ENCODE measurements at places on chromosomes 11 and 22. TPM values are rescaled to one million over a fixed set of nuclear protein-coding genes. Genes with fewer than 3 reads are reported as not detected.

- DNase-seq: no peak
Measured at GRCh38 chr11:109223451-109223850, 198.5 kb upstream of the C11orf87 start.

DNA sequence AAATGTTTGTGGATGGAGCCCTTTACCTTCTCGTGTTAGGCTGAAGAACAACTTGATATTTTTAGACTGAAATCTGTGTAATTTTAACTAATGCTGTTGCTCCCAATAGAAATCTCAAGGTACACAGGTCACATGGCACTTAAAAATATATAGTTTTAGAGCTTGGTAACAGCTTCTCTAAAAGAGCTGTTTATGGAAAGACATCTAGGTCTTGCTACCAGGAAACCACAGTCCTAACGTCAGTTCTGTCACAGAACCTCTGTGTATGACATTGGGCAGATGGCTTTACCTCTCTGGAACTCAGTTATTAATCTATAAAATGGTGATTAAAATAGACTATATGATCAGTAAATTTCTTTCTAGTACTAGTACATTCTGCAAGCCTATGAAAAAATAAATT, 35.4 kb downstream of the PAK1 start:
- no peak for DNase-seq

GRCh38 chr11:1906181-1906580, 13.3 kb upstream of the TNNT3 start:
- peak; percentile 18 for DNase-seq

- DNase-seq: no peak
Measured at GRCh38 chr22:27401321-27401720, 400.2 kb downstream of the MN1 start.

- DNase-seq: no peak
Measured at GRCh38 chr11:110711448-110711775, 825 bp downstream of the ARHGAP20 start.

DNA sequence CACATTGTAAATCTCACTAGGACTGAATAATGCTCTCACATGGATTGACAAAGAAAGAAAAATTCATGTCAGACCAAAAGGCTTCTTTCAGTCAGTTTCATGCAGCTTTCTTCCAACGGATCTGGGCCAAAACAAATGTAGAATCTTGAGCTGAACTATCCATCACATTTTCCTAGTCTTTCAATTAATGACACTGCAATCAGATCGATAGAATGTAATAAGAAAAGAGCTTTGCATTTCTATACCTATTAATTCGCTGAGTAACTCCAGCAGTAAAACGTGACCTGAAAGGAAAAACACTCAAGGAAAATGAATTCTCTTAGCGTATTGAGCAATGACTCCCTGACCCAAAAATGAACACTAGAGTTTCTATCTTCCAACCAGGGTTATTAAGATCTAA, 194.8 kb upstream of the BLID start:
- DNase-seq: no peak

- no peak for DNase-seq
Measured at GRCh38 chr22:24379536-24379935, 47.9 kb upstream of the ADORA2A start.

GRCh38 chr22:26463101-26463661, 20.4 kb downstream of the HPS4 start:
- peak; percentile 58 for DNase-seq

GRCh38 chr11:69010964-69011623, 2.0 kb downstream of the MRGPRF start:
- DNase-seq: peak; percentile 89

- DNase-seq: no peak
Measured at GRCh38 chr11:64290352-64291261, 495 bp upstream of the KCNK4 start.

DNA sequence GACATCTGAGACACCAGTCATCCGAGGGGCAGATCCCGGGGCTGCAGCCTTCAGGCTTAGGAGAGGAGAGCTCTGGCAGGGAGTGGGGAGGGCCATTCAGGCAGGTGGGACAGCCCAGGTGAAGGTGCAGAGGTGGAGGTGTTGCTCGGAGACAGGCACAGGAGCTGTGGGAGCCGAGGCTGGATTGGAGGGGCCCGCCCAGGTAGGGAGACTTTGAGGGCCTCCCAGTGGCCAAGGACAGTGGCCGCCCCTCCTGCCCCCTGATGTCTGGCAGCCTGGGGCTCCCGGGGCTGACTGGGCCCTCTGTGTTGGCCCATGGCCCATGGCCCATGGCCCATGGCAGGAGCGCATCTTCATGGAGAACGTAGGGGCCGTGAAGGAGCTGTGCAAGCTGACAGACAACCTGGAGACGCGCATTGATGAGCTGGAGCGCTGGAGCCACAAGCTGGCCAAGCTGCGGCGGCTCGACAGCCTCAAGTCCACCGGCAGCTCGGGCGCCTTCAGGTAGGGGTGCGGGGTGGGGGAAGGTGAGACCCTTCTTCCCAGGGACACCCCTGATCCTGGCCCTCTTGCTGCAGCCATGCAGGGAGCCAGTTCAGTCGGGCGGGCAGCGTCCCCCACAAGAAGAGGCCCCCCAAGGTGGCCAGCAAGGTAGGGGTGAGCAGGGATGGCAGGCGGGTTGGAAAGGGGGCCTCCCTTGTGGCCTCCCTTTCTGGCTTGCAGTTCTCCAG, 13.3 kb downstream of the TMEM258 start:
- DNase-seq: no peak

GRCh38 chr11:122248939-122249338, 132.9 kb upstream of the BLID start:
- no peak for DNase-seq

DNA sequence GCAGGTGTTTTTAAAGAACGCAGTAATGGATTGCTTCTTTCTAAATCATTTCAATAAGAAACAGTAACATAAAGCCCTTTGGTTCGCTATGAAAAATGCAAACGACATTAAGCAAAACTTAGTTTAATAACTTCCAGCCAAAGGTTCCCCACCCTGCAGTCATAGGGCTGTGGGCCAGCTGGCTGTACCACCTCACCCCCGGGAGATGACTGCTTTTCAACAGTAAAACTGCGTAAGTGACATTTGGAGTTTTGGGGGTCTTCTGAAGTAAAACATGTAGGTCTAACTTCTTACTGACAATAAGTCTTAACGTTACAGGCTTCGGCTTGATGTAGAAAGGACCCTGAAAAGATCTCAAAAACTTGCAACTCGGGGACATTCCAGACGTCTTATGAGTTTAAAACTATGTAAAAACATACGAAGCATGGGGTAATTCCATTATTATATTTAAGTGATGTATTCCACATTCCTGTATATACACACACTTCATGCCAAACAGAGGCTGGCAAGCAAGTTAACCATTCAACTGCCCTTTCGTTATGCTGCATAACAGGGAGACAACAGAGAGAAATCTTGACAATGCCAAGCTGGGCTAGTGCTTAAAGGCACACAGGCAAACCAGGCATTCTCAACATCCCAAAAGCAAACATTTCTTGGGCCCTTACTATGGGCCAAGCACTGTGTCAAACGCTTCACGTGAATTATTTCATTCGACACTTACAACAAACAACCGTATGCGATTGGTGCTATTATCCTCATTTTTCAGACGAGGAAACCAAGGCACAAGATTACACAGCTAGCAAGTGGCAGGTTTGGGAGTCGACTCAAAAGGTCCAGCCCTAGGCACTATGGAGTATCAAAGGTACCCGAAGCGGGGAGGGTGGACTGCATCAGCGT, 1.2 kb downstream of the MRTFA start:
- peak; percentile 30 for DNase-seq

DNA sequence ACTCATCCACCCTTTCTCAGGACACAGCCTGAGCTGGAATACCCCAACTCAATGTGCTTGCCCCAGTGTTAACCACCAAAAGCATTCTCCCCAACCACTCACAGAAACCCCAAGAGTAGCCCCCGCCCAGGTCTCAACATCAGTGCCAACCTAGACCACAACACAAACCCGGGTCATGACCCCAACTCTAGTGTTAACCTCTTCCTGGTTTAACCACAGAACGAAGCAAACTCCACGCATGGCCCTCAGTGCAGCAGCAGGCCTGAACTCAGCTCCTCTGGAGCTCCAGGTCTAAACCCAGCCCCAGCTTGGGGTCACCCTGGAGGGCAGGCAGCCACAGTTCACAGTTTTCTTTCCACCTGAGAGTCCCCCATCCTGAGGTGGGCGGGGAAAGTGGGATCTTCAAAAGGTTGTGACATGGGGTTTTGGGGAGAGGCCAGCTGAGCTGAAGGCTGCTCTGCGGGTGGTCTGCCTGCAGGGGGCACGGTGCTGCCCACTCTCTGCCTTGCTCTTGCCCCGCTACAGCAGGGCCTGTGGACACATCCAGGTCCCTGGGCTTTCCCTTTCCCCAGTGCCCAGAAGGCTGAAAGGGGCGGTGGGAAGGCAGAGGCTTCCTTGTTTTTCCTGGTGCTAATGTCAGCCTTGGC, 37.9 kb downstream of the NECTIN1 start:
- no peak for DNase-seq

- DNase-seq: no peak
Measured at GRCh38 chr11:44217432-44217831, 92.5 kb downstream of the ALX4 start.

DNA sequence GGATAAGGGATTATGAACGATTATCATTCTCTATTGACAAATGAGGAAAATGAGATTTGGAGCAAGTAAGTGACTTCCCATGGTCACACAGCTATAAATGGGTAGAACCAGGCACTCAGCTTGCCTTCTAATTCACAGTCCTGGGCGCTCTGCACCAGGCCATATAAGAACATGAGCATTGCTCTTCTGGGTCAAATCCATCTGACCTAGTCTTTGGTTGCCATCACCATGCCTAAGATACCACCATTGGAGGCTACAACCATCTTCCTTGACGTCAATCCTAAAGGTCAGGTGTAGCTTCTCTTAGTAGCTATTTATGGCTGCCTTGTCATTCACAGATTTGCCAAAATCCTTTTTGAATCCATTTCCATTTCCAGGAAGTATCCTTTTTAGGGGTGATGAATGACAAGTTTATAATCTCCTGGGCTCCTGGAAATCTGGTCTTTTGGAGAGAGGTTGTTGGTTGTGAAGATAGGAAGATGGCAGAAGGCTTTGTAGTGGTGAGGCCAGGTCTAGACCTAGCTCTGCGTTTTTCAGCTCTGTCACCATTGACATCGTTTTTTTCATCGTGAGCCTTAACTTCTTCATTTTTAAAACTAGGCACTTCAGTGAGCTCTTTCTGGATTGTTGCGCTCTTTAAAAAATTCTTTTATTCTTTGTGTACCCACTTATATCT, 11.1 kb downstream of the ZBTB16 start:
- DNase-seq: no peak

DNA sequence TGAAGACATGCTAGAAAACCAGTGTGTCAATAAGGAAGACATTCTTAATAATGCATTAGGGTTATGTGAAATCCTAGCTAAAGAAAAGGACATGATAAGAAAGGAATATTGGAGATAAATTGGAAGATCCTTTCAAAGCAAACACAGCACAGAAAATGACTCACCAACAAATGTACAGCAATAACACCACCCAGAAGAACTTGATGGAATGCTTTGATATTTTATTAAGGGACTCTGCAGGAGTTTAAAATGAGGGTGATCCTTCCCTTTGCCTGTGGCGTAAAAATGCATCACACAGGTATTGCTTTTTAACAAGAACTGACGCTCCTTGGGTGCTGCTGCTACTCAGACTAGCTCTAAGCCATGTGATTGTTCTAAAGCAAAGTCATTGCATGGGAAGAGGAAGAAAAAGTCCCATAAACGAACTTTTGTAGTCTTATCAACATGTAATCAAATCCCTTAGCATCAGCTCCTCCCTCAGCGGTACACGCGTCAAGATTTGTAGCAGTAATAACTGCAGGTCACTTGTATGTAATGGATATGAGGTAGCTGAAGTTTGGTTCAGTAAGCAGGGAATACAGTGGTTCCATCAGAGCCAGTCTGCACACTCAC, 48.4 kb upstream of the EED start:
- DNase-seq: no peak

GRCh38 chr11:102620818-102621561, 4.1 kb downstream of the MMP20 start:
- DNase-seq: peak; percentile 91

DNA sequence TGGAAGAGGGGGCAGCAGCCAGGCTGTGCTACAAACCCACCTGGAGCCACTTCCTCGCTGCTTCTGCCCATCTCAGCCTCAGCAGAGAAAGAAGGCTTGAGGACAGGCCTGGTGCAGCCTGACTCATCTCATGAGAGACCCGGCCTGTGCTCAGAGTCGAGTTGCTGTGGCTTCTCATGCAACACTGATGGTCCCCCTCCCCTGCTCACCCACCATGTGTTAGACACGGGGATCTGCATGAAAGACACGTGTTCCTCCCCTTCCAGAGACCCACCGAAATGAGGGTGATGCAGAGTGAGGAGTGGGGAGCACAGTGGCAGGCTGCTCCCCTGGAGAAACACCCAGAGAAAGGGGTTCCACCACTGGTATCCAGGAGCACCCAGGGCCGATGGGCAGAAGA, 15.0 kb downstream of the RTN4R start:
- DNase-seq: no peak

- no peak for DNase-seq
Measured at GRCh38 chr22:44159811-44160210, 20.9 kb upstream of the PARVG start.

- DNase-seq: no peak
Measured at GRCh38 chr11:92707665-92708064, 261.8 kb upstream of the MTNR1B start.

- no peak for DNase-seq
Measured at GRCh38 chr22:27775087-27775698, 26.4 kb downstream of the MN1 start.

GRCh38 chr22:20283674-20284066, 15.6 kb upstream of the RTN4R start:
- DNase-seq: no peak

The INSC gene
- total RNA-seq: under 0.01 TPM

The APOL3 gene
- 10.4 TPM for total RNA-seq

The L3MBTL2 gene
- 32.0 TPM for total RNA-seq

The BCO2 gene
- total RNA-seq: 3.0 TPM

The ZDHHC24 gene
- total RNA-seq: 9.5 TPM

The AIFM3 gene
- total RNA-seq: 0.43 TPM

The OR2AG2 gene
- total RNA-seq: 0.32 TPM

The PHLDA2 gene
- 7.3 TPM for total RNA-seq

The FIBIN gene
- 26.4 TPM for total RNA-seq

The BATF2 gene
- 1.3 TPM for total RNA-seq

The PLAAT3 gene
- 6.0 TPM for total RNA-seq

The CREB3L1 gene
- total RNA-seq: 66.7 TPM

The DUSP8 gene
- total RNA-seq: 0.64 TPM

The HMGXB4 gene
- total RNA-seq: 22.5 TPM

The NPAS4 gene
- 0.32 TPM for total RNA-seq

The SPATA19 gene
- not detected for total RNA-seq

The WNT11 gene
- under 0.01 TPM for total RNA-seq

All from fibroblast of villous mesenchyme (primary cell).